ENCODE measurements at places on chromosomes 1 and 21.

- DNase-seq = no peak
Observed at GRCh38 chr1:54120698-54121481, 31.9 kb downstream of the CDCP2 start.

GRCh38 chr1:186063091-186063657 lies 311.9 kb downstream of the TPR start:
- DNase-seq = no peak

DNA sequence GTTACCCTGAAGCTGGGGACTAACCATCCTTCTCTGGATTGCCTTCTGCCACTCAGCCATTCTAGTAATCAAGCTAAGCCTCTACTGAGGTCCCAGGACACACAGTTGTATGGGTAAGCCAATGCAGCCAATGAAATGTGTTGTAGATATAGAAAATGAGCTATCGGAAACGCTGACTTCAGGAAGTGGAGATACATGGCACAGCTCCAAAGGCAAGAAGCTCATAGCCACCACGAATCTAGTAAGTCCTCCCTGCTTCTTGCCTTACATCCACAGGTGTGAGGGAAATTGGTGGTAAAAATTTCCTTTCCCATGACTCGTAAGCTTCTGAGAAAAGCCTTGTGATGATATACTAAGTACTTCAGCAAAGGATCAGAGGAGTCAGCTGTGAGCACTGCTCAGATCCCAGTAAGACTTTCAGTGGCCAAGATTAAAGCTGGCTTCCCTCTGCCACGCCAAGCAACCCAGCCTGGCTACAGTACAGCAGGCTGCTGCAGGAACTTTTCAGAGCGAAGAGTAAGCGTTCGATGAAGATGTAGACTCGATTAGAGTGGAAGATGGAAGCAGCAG lies 117.7 kb downstream of the SIM2 start:
- no peak for DNase-seq

DNA sequence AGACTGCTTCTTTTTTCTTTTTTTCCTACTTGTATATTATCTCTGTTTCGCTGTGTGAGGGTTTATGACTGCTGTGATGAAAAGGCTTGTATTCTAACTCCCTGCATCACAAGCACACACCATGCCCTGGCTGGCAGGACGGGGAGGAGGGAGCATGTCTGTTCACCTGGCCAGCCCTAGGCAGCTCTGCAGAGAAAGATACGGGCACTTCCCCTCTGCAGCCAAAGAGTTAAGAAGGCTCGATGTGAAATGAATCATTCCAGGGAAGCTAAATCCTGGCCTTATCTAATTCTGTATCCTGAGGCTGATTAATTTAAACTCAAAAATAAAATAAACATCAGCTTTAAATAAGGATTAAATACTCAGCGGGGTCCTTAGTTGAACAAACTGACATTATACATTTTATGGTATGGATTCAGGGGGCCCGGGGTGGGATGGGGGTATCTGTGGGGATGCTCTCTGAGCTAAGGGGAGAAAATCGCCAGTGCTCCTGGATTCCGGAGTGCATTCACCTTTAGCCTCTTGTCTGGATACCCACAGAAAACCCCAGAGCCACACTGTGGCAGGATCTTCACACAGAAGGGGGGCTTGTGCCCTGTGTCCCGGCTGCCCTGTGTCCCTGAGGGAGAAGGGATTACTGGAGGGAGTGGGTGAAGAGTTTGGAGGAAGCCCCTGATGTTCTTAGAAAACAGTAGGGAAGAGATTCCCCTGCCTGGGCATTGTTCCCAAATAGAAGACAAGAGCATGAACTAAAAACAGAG lies 321.5 kb downstream of the NPHP4 start:
- no peak for DNase-seq

- DNase-seq = no peak
Observed at GRCh38 chr1:8524627-8525157, 206.8 kb downstream of the SLC45A1 start.

DNA sequence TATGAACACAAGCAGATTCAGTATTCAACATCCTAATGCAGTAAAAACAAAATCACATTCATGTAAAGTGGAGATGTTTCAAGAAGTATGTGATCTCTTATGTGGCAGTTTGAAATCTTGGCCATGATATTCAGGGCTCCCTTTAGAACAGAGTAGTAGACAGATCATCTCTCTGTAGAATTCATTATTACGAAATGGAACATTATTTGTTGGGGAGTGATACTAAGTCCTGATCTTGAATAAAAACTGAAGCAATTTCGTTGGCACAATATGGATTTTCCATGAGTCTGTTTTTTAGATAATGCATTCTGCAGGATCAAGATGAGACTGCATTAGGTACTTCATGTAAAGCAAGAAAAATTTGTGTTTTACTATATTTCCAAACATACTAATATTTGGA lies 264.4 kb upstream of the NRIP1 start:
- no peak for DNase-seq

- no peak for DNase-seq
Observed at GRCh38 chr1:56811331-56811730, 7.9 kb downstream of the FYB2 start.

- no peak for DNase-seq
Observed at GRCh38 chr21:28310171-28310685, 682.4 kb downstream of the LTN1 start.

- no peak for DNase-seq
Observed at GRCh38 chr1:112686417-112686816, 12.0 kb downstream of the MOV10 start.
